ENCODE measurements at places on chromosomes 4 and X. TPM values are rescaled to one million over a fixed set of nuclear protein-coding genes. Genes with fewer than 3 reads are reported as not detected.

- no peak for DNase-seq
Measured at GRCh38 chr4:56958111-56958517, 19.3 kb downstream of the NOA1 start.

GRCh38 chrX:18935893-18936292, 48.0 kb downstream of the PHKA2 start:
- no peak for DNase-seq

DNA sequence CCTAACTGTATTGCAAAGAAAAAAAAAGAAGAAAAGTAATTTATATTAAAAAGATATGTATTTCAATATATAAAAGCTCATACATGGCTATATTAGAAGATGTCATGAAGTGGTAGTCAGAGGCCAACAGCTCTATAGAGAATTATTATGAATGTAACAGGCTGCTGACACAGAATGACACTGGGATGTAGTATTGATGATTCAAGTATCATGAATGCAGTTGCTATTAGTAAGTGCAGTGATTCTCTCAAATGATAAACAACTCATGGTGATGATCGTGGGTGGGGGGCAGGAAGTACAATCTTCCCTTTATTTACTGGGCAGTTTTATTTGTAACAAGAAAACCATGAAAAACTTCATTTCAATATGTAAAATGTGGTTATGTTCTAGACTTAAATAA, 124.6 kb downstream of the COL4A6 start:
- no peak for DNase-seq

DNA sequence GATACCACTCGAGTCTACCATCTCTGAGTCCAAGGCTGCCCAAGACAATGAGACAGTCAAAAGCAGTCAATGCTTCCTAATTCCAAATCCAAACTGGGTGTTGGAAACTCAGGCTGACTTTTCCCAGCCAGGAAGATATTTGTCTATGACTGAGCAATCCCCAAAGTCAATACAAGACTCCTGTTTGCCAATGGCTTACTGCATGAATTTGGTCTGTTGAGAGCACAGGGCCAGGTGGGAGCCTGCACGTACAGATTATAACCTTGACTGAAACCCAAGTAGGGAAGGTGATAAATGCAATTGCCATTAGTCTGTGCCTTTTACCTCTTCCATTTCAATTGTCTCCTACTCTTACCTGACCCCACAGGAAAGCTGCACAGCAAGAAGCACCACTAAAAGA, 72.6 kb upstream of the PPARGC1A start:
- DNase-seq: no peak

GRCh38 chr4:30754021-30754420, 33.9 kb downstream of the PCDH7 start:
- DNase-seq: no peak

GRCh38 chr4:95059663-95060062, 301.9 kb downstream of the BMPR1B start:
- DNase-seq: no peak

DNA sequence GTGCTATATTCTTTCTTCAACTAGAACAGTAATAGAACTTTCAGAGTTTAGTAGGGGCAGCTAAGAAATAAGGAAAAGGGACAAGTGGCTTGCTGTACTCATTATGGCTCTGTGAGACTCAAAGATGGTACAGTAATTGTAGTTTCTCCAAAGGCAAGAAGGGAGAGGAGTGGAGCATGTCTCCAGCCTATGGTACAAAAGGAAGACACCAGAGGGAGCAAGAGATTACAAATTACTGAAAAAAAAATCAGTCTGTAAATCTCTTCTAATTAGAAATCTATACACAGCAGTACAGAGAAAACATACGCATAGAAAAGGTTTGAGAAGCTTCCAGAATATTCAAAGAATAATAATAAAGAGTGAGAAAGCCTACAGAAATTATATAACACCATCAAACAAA, 61.4 kb downstream of the KLHL4 start:
- peak; percentile 23 for DNase-seq

- no peak for DNase-seq
Measured at GRCh38 chr4:55795341-55795740, 24.2 kb upstream of the EXOC1L start.

DNA sequence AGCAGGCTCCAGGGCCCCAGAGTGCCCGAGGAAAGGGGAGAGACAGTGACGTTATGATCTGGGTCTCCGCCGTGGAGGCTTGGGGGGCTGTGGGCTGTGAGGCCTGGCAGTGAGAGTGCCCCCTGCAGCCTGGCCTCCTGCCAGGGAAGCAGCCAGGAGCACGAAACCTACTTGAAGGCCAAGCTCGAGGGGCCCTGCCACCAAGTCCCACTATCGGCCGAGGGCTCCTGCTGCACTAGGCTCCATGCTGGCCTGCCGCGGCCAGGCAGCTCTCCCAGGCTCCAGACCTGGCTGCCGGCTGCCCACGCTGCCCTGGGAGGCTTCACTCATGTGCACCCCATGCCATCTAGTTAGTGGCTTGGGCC, 18.7 kb downstream of the FLNA start:
- no peak for DNase-seq

DNA sequence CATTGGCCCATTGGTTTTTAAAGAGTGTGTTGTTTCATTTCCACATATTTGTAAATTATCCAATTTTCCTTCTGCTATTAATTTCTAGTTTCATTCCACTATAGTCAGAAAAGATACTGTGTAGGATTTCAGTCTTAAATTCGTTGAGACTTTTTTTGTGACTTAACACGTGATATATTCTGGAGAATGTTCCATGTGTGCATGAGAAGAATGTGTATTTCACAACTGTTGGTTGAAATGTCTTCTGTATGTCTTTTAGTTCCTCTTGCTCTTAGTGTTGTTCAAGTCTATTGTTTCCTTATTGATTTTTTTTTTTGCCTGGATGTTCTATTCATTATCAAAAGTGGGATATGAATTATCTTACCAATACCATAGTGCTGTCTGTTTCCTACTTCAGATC, 606.9 kb downstream of the RPA4 start:
- DNase-seq: no peak

DNA sequence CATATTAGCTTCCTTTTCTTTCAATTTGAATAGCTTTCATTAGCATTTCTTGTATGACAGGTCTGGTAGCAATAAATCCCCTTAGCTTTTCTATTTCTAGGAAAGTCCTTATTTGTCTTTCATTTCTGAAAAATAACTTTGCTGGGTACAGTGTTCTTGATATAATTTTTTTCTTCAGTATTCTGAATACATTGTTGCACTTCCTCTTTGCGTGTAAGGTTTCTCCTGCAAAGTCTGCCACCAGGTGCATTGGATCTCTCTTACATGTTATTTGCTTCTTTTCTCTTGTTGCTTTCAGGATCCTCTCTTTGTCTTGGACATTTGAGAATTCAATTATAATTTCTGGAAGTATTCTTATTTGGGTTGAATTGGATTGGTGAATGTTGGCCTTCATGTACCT, 663.7 kb downstream of the GRXCR1 start:
- no peak for DNase-seq

DNA sequence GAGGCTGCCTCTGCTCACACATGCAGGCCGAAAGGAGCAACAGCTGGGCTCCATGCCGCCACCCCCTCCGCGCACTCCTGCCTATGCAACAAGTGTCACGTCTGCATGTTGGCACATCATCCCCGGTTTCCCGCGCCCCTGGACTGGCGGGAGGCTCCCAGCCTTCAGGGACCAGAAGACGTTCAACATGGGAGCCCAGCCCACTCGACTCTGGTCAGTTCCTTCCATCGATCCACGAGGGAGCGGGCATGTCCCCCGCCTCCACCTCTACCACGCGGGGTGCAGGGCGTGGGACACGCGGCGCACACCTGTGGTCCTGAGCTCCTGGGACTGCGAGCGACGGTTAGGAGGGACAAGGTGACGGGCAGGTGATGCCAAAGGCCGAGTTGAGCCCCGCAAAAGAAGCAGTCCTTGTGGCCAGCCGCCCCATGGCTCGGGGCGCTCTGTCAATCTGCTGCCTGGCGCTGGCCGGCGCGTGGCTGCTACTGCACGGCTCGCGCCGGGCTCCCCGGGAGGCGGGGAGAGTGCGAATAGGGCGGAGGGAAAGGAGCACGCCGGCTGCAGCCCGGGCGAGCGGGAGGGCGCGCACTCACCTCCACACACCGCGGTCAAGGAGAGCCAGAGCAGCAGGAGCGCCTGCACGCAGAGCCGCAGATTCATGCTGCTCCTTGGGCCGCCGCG, 645 bp downstream of the APLN start:
- no peak for DNase-seq

DNA sequence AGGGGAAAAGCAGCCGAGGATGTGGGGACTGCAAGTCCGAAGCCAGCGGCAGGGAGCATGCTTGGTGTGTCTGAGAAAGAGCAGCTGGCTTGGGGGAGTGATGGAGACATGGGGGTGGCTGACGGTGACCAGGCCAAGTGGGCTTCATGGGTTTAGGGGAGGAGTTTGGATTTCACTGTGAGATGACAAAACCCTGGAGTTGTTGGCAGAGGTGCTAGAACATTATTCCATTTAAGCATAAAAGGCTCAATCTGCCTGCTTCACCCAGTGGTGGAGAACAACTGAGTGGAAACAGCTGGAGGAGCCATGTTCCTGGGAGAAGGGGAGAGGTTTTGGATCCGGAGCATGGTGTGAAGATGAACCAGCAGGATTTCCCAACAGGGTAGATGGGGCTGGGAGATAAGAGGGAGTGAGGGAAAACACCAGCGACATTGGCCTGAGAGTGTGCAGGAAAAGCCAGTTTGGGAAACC, 318.0 kb upstream of the TAPT1 start:
- DNase-seq: no peak

DNA sequence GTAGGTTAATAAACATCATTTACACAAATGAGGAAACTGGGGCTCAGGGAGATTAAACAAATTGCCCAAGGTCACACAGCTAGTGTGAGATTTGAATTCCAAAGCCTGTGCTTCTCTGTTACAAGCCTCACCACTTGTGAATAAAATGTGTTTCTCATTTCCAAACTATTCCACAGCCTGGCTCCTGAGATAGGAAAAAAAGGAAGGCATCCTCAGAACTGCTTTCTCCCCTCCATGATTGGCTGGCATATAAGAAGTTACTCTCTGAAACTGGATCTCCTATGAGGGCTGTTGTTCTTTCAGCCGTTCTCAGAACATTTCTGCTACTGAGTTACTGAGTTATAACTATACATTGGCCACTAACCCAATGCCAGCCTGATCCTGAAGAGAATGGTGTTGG, 237.9 kb downstream of the MAML3 start:
- no peak for DNase-seq

DNA sequence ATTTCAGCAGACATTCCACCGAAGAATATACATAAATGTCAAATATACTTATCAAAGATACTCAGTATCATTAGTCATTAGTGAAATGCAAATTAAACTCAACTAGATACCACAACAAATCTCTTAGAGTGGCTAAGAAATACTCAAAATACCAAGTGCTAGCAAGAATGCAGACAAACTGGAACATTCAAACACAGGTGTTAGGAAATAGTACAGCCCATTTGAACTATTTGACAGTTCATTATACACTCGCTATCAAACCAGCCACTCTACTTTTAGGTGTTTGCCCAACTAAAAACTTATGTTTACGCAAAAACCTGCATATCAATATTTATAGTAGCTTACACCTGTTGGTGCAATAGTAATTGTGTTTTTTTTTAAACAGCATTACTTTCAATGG, 8.8 kb downstream of the ADAM29 start:
- DNase-seq: no peak

GRCh38 chrX:141314441-141314840, 72.1 kb upstream of the SPANXC start:
- no peak for DNase-seq

DNA sequence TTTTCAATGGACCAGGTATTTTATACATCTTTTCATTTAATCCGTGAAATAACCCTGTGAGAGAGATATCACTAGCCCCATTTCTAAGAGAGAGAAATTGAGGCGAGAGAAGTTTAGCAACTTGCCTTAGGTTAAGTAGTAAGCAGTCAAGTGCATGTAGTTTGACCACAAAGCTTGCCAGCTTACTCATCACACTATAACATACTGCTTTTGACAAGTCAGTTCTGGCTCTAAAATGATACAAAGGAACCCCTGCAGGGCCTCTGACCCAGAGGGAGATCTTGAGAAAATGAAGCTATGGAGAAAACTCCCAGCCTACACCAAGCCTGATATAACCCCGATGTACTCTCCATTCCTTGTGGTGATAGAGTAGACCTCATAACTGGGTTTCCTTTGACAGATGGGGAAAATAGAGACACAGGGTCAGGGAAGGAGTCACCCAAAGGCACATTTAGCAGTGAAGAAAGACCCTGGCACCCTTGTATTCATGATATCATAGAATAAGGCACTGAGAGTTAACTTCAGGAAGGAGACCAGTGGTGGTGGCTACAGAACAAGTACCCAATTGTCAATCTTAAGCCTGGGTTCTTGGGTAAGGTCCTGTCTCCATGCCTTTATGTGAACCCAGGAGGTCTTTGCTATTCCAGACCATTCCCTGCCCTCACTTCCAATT, 60.2 kb upstream of the MSN start:
- DNase-seq: no peak

DNA sequence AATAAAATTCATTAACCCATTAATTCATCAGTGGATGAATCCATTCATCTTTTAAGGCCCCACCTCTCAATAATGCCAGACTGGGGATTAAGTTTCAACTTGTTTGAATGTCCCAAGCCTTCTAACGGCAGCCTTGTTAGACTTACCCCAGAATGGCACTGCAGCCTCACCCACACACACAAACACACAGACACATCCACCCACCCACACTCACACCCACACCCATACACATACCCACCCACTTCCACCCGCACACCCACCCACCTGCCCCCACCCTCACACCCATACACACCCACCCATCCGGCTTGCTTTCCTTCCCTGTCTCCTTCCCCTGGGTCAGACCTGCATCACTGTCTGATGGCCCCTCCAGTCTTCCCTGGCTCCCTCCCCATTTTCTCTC, 102.6 kb downstream of the ARHGAP10 start:
- DNase-seq: no peak

Gene PABPC1L2A
- total RNA-seq: not detected

Gene RNF150
- 16.3 TPM for total RNA-seq

Gene SMIM43
- total RNA-seq: not detected

Gene ZNF674
- 2.7 TPM for total RNA-seq

Gene NAP1L5
- 10.8 TPM for total RNA-seq

Gene RGN
- total RNA-seq: 0.29 TPM

Gene TMEM150C
- 7.0 TPM for total RNA-seq

Gene OTUD6A
- total RNA-seq: not detected

Gene MAGIX
- 2.6 TPM for total RNA-seq

Gene KLF8
- total RNA-seq: not detected
